Cortex of kidney (tissue), 1 donor: ENCODE measurements at places on chromosomes 5 and 9.

DNA sequence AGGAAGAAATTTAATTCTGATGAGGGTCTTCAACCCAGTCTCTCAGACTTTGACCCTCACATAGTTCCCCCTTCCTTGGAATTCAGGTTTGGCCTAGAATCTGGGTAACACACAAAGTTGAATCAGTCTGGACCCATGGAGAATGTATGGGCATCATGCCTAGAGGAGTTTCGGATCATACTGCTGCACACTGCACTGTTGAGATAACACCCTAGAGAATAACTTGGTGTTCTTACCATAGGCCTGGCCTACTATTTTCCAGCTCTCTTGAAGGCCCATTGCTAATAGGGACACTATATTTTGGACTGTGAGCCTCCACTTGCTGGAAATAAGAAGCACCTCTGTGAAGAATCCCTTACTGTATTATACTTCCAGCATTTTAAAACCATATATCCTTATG lies 413.5 kb downstream of the PLK2 start:
- no peak for DNase-seq

DNA sequence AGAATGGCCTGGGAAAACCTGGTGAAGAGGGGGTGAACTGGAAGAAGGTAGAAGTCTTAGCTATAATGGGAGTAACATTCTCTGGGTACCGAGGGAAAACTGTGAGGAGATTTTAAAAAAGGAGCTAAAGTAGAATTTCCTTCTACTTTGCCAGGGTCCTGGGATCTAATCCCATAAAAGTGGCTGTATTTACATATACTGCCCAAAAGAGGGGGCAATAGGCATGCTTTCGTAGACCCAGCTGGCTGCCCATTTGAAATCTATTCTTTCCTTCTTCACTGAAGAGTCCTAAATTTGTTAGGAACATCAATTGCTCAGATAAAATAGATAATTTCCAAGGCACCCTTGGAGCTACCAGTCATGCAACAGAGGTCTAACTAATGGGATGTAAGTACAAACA lies 159.2 kb downstream of the CDC42SE2 start:
- DNase-seq = no peak

DNA sequence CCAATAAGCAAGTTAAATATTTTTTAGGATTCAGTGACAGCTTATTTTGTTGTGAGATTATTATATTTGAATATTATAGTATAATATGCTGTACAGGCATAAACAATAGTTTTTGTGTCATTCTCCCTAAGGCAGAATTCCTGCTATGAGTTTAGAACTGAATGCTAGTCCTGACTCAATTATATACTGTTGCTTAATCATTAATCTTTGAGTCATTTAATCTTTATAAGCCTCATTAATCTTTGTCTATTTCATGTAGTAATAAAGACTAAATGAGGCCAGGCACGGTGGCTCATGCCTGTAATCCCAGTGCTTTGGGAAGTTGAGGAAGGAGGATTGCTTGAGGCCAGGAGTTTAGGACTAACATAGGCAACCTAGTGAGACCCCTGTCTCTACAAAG lies 3.6 kb upstream of the DCP2 start:
- DNase-seq = no peak

DNA sequence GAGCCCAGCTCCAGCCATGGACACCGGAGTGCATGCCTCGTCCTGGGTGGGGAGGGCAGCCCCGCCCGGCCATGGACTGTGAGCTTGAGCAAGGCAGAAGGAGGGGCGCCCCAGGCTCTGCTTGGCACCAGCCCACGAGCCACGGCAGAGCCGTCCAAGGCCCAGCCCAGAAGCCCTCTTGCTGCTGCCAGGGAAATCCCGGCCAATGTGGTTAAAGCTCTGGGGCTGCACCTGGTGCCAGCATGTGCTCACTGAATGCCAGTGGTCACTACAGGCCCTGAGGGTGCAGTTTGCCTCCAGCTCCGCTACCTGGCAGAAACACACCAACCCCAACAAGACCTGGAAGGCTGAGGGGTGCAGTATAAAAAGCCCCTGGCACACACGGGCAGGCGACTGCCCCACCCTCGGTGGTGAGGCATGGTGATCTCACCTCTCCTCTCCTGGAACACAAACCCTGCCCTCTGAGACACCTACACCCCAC lies 11.8 kb downstream of the BRD3 start:
- no peak for DNase-seq

- DNase-seq = no peak
These were observed 1.9 kb upstream of the LPCAT1 start for GRCh38 chr5:1525624-1526189.

- DNase-seq = no peak
These were observed 163.6 kb downstream of the SPATA31D1 start for GRCh38 chr9:82152181-82152580.

GRCh38 chr5:60699288-60699608 lies 718 bp downstream of the DEPDC1B start:
- DNase-seq = no peak

GRCh38 chr9:135244271-135245221 lies 157.1 kb downstream of the OLFM1 start:
- no peak for DNase-seq

DNA sequence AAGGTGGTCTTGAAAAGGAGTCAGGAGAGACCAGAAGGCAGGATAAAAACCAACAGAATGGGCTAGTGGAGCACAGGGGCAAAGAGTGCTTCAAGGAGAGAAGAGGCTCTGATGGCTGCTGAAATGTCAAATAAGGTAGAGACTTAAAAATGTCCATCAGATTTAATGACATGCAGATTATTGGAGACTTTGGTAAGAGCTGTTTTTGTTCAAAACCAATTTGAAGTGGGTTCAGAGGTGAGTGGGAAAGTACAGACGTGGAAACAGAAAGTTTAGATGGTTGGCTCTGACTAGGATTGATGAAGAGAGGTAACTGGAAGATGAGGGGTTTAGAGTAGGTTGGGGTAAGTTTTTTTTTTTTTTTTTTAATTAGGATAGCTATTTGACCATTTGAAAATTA lies 14.1 kb downstream of the SLC25A46 start:
- DNase-seq = no peak

DNA sequence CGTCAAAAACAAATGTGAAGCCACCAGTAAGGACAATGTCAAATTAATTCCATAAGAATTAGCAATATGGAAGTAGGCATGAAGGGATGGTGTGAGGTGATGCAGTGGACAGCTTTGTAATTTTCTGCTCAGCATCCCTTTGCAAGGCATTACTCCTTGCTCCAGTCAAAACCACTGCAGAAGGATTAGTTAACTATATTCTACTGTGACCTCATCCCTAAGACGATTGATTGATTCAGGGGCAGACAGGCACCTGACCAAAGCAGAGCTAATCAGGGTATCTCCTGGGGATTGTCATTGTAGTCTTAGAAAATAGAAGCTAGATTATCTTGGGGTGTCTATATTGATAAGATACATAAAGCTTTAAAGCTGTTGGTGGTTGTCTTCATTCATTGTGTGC lies 98.7 kb downstream of the NMUR2 start:
- DNase-seq = no peak
